ENCODE measurements at places on chromosomes 2 and 18.

GRCh38 chr18:74793746-74794145 lies 196.1 kb downstream of the ZNF407 start:
- DNase-seq = no peak

- DNase-seq = no peak
Measured at GRCh38 chr18:76490670-76491472, 4.2 kb downstream of the ZNF516 start.

GRCh38 chr2:112634153-112634873 lies 11.4 kb upstream of the SLC20A1 start:
- DNase-seq = no peak

DNA sequence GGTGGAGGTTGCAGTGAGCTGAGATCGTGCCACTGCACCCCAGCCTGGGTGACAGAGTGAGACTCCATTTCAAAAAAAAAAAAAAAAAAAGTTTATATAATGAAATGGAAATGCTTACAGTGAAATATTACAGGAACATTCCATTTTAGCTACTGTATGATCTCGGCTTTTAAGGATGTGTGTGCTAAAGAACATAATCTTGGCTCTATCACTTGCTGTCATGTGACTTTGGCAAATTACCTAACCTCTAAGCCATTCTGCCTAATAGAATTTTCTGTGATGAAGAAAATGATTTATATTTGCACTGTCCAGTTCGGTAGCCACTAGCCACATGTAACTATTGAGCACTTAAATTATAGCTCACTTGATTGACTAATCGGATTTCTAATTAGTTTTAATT lies 36.3 kb downstream of the SMAD4 start:
- DNase-seq = peak; percentile 67

DNA sequence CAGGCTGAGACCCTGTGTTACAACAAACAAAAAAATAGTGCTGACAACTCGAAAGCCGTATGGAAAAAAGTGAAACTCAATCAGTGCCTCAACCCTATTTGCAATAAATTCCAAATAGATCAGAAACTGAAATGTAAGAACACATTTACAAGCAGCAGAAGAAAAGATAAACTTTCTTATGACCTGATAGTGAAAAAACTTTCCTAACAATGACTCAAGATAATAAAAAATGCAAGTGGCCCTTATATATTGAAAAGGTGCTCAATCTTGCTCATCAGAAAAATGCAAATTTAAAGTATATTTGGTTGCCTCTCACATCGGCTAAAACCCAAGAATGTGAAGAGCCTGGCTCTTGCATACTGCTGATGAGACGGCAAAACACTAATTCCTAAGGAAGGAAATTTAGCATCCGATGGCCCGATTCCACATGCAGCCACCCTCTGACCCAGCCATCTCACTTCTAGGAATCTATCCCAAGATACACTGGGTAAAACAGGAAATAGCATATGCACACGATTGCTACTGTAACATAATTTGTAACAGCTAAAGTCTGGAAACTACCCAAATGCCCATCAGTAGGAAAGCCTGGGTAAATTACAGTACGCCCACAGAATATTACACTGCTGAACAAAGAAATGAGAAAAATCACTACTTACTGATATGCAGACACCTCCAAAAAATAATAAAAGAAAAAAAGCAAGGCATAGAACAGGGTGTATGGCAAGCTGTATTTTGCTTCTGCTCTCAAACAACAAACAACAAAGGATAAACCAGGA lies 56.8 kb downstream of the HDLBP start:
- no peak for DNase-seq

DNA sequence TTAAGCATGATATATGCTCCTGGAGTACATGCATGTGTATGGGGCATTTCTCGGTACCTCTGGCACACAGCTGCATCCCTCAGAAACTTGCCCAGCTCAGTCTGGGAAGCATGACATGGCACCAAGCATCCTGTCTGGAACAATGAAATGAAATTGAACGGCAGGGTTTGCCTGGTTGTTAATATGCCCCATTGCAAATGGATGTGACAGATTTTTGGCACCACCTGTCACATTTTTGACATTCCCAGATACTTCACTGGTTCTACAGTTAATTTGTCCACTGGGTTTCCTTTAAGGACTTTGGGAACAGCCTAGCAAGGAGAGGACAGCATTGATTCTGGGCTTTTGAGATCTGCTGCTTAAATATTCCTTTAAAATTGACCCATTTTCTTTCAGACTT lies 305.8 kb downstream of the TSN start:
- no peak for DNase-seq

GRCh38 chr2:182444806-182445205 lies 18.0 kb upstream of the PDE1A start:
- peak; percentile 9 for DNase-seq

DNA sequence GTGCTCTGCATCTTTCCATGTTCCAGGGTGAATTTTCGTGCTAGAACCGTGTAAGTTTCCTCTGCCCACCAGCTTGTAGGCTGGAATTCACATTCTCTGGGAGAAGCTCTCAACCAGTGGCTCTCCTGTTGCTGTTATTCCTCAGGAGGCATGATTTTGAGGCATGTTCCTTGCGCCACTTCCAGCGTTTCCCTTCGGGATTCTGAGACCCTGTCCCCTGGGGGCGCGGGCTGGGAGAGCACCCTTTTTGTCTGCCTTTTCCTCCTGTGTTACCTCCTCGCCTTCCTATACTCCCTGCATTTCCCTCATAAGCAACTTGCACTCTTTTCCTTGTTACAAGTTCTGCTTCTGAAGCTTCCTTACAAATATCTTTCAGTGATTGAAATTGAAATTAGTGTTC lies 156.4 kb downstream of the PTPRM start:
- no peak for DNase-seq

GRCh38 chr2:55239656-55240222 lies 7.3 kb downstream of the RPS27A start:
- no peak for DNase-seq

GRCh38 chr2:200943527-200944105 lies 19.8 kb downstream of the ORC2 start:
- peak; percentile 4 for DNase-seq

DNA sequence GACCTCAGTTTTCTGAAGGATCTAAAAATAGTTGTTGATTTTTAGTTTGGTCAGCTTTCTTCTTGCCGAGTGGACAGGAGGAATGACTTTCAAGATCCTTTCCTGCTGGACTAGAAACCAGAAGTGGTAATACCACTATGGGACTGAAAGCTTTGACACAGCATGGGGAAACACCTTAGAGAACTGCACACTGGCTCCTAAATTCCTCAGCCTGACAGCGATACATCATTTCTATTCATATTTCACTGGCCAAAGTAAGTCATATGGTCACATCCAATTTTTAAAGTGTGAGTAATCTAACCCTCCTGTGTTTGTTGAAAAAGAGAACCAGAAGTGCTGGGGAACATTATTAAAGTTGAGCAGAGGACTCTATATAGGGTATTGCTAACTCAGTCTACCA lies 244.7 kb upstream of the MMADHC start:
- peak; percentile 61 for DNase-seq

DNA sequence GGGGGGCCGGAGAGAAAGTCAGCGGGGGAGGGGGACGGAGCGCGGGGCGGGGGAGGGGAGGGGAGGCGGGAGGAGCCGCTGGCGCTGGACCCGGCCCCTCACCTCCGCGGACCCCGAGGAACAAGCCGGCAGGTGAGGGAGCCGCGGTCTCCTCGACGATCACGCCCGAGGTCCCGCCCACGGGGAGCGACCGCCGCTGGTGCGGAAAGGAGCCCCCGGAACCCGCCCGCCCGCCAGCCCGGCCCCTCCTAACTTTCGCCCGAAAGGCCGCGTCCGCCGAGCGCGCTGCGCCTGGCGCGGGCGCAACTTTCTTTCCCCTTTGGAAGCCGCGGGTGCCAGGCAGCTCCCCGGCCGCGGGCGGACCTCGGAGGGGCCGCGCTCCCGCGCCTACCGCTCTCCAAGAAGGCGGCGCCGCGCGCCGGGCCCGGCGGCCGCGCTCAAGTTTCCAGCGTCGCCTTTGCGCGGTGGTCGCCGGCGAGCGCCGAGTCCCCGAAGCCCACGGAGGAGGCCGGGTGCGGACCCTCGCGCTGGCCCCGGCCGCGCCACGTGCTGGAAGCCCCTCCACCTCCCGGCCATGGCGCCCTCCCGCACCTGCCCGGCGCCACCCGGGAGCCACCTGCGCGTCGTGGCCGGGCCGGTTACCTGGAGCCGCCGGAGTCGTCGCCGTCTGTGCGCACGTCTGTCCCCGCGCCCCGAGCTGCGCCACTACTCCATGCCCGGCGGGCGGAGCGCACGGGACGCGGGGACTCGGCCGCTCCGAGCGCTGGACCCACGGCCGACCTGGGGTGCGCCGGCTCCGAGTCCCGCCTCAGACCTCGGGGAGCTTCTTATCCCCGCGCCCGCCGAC lies at the start of gene ALKAL2:
Gene ALKAL2 (minus strand): TSS at position 181 of the 847 bp plus-strand sequence. CDS start 256 bp downstream, outside the sequence.
- DNase-seq = no peak

DNA sequence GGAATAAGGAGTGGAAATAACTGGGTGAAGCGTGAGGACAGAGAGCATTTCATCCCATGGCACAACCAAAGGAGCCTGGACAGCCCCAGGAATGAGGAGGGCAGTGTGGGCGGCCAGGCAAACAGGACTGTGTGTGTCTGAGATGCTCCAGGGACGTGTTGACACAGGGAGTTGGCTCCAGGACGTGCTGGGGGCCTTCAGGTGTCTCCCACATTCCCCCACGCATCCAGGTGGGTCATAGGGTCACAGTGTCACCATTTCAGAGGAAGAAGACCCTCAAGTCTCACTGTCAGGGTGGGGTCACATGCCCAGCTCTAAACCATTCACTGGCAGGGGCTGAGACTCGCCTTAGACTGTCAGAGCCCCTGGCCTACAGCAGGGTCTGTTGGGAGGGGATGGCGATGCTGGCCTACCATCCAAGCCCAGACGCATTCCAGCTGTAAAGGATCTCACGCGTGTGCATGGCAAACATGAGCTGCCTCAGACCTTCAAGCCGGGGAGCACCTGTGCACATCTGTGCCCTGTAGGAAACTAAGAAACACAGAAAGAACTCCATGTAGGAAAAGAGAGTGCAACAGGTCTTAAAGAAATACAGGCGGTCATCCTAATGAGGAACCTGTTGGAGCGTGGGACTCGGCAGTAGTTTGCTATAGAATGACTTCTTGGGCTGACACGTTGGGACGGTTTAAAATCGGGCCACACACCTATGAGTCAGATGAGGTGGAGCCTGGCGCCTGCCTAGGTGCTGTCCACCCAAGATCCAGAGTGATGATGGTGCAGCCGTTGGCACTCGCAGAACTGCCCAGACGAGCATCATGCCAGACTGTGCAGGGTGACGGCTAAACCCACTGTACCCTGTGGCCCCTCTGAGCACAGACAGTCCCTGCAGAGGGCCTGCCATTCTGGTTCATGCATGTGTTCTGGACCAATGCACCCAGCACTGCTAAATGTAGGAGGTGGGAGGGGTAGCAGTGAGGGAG lies 17.3 kb downstream of the PARD6G start:
- DNase-seq = no peak

DNA sequence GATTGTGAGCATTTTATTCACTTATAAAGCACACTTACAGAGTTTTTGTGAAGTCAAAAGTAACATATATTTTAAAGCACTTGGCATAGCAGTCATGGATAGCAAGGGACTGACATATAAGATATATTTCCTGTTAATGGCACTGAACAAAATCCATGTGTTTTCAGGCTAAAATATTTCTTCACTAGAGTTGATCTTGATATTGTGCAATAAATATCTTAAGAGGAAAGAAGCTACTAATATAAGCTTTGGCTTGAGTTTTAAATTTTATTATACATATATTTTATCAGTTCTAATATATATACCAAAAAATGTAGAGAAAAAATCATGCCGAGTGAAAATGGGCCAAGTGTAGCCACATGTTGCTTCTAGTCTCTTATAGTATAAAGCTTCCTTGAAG lies 189.7 kb upstream of the DPP10 start:
- no peak for DNase-seq

DNA sequence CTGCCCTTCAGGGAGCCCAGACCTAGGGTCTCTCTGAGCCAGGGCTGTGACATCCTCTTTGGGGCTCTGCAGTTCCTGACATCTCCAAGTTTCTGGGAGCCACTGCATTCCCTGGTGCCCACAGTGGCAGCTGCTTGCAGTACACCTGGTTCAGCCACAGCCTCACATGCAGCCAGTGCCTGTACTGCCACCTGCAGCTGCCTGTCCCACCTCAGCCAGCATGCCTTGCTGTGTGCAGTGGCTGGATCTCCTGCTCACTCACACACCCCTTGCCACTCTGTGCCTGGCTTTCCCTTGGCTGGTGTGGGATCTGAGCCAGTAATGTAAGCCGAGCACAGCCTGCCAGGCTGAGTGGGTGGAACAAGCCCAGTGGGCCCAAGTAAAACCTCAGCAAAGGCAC lies 1288.7 kb downstream of the CNTNAP5 start:
- no peak for DNase-seq

DNA sequence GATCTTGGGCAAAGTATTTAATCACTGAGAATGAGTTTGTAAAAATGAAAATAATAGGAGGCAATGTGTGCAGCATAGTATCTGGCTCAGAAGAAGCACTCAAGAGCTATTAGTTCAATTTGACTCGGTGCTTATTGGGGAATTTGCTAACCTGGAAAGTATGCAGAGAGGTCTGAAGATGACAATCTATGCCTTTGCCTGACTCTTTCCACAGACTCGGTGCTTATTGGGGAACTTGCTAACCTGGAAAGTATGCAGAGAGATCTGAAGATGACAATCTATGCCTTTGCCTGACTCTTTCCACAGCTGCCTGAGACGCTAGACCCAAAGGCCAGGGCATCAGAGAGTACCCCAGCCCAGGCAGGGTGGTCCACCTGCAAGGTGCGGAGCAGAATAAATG lies 12.2 kb upstream of the SH3BP4 start:
- DNase-seq = no peak

- DNase-seq = peak; percentile 61
Measured at GRCh38 chr18:49561289-49562193, at the start of gene LIPG. Gene LIPG, plus strand, starts transcription at chr18:49562057. Its CDS starts 252 bp downstream, at chr18:49562309.

DNA sequence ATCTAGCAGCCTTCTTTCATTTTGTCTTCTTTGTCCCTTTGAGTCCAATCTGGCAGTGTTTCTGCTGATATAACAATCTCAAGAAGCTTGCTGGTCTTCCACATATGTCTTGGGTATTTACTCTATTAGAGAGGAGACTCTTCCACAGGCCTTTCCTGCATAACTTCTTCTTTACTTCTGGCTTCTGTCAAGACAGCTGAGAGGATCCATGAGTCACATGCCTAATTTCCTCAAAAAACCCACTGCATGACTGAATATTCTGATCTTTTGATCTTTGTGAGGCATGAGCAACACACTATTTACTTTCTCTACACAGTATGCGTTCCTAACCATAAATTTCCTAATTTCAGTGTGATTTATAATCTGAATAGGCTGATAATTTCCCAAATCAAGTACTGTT lies 5.1 kb upstream of the DCC start:
- peak; percentile 83 for DNase-seq

DNA sequence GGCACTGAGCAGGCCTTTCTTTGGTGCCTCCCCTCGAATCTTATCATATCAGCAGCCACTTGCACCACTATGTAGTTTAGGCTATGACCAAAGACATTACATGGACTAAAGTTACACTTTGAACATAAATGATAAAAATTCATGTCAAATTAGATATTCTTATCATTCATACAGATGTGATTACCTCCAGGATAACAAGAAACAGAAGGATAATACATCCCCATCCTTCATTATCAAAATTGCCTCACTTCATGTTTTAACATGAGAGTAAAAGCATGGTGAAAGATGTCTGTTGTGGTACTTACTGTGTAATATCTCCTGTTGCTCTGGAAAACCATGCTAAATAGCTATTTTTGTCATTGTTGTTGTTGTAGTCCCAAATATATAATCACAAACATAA lies 230.8 kb upstream of the RND3 start:
- no peak for DNase-seq
